SK-N-DZ (cell line): ENCODE measurements at places on chromosomes 2 and 18.

- no peak for DNase-seq
Measured at GRCh38 chr2:231940795-231941194, 14.6 kb upstream of the NPPC start.

- no peak for DNase-seq
Measured at GRCh38 chr2:168560817-168561499, 104.9 kb downstream of the CERS6 start.

GRCh38 chr2:136067459-136067858 is 50.5 kb downstream of the CXCR4 start:
- no peak for DNase-seq

- no peak for DNase-seq
Measured at GRCh38 chr2:8101614-8102277, 580.1 kb upstream of the ID2 start.

DNA sequence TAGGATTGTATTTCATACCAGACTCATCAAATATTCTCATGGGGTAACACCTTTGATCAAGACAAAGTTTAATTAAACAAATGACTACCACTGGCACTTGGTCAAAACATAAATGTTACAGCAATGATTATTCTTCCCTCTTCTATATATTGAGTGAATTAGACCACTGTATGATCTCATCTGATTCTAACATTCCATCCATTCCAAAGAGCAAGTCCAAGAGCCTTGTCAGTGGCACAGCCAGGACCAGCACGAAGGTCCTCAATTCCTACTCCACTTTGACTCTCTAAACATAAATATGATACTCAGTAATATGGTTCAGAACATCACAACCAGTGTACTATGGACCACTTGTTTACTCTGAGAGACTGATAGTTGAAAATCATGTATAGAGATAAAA is 86.4 kb downstream of the AP1S3 start:
- DNase-seq: no peak
